ENCODE measurements at places on chromosomes 1 and 21.

DNA sequence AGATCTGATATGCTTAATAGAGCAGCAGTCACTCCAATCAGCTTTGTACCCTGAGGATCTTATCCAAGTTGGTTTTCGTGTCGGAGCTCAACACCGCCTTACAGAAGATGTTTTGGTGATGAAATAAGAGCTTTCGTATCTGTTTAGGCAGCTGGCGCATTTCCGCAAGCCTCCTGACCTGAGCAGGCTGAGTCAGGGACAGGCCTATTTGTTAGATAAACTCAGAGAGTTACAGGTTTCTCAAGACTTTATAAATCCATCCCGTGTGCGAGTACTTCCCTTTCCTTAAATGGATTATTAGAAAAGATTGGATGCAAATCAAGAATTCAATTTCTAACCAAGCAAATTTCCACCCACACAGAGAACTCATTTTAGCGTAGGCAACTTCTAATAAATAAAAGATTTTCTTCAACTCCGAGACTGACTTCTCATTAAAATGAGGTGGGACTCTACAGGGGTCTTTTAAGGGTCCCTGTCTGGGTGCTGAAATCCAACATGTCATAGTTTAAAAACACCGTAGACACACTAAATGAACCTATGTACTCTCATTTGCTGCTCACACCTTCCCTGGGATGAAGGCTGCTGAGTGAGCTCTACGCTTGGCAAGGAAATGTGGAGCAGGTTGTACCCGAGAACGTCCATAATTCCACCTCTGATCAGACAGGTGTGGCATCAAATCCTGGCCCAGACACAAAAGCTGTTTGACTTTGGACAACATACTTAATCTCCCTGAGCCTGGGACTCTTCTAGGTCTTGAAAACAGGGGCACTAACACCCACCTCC is 106.9 kb upstream of the F3 start:
- no peak for DNase-seq

DNA sequence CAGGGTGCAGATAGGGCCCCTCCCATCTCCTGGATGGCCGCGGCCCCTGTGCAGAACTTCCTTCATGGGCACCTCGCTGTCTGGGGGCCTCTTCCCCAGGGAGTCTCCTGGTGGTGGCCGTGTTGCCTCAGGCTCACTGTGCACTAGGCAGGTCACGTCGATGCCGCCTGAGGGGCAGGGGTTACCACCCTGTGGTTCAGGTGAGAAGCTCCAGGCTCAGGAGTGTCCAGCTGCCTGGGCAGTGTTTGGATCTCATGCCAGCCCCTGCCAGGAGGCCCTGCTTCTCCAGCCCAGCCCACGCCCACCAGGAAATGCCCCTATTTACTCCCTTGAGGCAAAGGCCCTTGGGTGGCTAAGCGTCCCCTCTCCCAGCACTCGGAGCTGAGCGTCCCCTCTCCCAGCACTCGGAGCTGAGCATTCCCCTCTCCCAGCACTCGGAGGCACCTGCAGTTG is 2.1 kb downstream of the ITGB2 start:
- DNase-seq, result no peak

- DNase-seq, result no peak
These were observed 3.5 kb upstream of the TRIT1 start for GRCh38 chr1:39886757-39887231.

DNA sequence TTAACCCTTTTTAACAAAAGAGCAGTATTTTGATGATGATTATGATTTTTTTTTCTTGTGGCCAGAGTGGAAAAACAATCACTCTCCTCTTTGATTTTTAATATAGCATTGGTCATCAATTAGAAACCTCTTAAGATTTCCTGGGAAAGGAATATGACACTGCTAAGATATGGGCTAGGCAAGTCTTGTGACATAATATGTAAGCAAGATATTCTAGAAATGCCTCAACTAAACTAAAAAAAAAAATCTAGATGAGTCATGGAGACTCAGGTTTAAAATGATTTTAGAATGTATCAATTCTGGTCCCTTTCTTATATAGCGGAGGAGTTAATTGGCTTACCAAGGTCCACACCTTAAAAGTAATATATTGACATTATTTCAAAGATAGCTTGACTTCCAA is 60.3 kb upstream of the JUN start:
- DNase-seq, result no peak

- DNase-seq, result no peak
These were observed 47.3 kb upstream of the LRRC52 start for GRCh38 chr1:165496501-165496900.

DNA sequence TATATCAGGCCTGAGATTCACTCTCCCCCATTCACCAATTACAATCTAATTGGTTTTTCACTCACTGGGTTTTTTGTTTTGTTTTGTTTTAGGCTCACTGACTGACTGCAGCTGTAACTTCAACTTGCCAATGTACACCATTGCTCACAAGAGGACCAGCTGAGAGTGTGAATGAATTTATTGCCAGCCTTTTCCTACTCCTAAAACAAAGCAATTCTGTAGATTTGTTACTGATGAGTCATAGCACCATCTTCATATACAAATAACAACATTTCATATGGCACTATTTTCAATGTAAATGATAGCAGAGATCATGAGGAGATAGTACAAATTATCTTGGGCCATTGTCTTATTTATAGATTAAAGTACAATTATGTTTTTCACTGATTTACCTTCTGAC is 76.0 kb upstream of the DPYD start:
- DNase-seq, result no peak

DNA sequence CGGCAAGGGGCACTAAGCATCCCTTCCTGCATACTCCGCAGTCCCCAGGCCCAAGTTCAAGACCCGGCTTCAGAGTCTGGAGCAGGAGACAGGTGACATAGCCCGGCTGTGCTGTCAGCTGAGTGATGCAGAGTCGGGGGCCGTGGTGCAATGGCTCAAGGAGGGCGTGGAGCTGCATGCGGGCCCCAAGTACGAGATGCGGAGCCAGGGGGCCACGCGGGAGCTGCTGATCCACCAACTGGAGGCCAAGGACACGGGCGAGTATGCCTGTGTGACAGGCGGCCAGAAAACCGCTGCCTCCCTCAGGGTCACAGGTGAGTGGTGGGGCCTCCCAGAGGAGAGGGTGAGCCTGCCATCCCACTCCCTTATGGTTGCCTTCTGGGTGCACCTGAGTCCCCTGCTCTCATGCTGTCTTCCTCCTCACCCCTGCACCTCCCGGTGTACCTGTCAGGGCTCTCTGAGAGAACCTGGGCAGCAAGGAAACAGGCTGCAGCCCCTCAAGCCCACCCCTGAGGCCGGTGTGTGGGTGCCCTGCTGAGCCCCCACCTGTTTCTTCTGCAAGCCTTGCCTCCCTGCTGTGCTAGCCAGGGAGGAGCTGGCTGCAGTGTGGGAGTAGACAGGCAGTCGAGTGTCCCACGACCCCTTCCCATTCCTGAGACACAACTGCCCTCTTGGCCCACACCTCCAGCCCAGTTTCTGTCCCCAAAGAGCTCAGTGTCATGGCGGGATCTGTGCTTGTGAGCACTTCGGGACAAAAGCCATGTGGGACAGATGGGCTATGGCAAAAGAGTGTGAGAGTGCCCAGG is 99.2 kb downstream of the TRIM11 start:
- DNase-seq, result no peak

- no peak for DNase-seq
These were observed 29.1 kb upstream of the LRRC8C start for GRCh38 chr1:89603651-89604413.

All from esophagus squamous epithelium (tissue), 5 donors.